ENCODE measurements at places on chromosomes 12 and 14.
A peak's percentile ranks its signal among the peaks of the same experiment; 100 is the strongest.

GRCh38 chr12:22355011-22355580, 20.6 kb upstream of the ST8SIA1 start:
- no peak for DNase-seq

DNA sequence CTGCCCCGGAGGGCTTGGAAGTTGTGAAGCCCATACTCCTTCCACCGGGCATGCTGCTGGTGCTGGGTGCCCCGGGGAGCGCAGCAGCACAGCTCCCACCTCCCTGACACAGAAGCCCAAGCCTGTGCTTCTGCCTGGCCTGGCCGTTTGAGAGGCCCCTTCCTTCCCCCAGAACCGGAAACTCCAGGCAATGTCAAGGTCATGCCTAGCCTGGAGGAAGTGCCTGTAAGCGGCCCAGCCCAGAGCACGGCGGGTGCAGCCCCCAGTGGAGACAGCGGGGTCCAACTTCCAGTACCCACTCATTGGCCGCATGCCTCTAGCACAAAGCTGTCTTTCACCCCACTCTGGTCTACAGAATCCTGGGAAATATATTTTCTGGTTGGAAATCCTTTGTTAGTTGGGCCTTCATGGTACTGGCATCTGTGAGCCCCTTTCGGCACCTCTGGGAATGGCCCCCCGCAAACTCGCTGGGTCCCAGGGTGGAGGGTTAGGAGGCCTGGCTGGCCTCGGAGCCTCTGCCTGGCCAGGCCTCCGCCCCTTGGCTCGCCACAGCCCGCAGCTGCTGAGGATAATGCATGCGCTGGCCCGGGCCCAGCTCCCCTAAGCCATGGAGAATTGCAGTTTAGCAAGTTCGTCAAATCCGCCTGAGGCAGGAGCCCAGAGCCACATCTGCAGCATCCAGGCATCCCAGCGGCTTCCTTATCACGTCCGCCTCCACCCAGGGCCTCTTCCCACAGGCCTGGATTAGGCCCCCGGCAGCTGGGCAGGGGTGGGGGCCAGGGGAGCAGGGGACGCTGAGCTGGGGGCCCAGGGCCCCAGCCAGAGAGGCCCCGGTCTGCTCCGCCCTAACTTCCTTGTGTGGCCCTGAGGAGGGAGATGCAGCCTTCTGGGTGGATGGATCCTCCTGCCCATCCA, 48.9 kb upstream of the DLK1 start:
- peak; percentile 65 for DNase-seq

GRCh38 chr14:31078766-31079165, 52.6 kb upstream of the STRN3 start:
- no peak for DNase-seq

DNA sequence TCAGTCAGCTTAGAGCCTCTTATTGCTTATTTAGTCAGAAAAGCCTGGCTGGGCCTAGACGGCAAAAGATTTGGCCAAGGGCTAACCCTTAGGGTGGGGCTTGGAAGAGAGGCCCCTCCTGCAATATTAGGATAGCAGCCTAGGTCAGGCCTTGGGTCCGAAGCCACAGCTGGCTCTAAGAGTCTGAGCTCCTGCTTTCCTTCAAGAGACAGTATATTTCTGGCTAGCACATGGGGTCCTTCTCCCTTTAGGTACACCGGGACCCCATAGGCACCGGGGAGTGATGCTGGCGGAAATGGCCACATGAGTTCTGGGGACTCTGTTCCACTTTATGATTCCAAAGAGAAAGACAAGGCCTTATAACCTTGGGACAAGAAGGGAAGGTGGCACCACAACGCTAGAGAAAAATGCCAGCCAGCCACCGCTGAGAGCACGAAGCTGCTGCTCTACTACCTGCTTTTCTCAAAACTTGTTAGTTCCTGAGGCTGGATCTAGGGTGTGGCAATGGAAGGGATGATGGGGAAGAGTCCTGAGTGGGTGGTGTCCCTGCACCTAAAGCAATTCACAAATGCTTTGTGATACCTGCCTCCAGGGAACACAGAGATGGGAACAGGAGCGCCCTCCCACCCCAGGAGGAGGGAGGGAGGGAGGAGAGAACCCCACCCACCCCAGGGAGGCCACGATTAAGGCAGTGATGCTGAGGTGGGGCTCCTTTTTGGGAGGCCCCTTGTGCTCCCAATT, 3.1 kb upstream of the AVIL start:
- DNase-seq, result no peak

DNA sequence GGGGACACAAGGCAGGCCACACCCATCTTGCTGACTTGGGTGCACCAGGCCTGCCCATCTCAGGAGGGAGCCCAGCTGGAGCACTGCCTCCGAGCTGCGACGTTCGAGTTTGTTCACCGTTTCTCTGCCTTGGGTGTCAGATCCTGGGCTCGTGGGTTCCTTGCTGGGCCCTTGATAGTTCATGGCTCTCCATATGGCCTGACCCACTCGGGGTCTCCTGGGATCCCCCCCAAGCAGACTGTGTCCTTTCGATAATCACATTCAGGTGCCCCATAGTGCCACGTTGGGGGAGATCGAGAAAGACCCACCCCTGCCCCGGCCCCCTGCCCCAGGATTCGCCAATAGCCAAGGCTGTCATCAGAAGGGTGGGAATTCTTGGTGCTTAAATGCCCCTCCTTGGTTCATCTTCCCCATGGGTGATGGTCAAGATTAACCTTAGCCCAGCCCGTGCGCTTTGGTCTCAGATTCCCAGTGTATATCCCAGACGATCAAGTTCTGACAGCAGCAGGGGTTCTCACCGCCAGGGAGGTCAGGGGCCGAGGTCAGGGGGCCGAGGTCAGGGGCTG, 7.4 kb downstream of the RFLNA start:
- DNase-seq, result no peak

- DNase-seq, result no peak
Observed at GRCh38 chr12:114733919-114734318, 49.9 kb upstream of the TBX3 start.

DNA sequence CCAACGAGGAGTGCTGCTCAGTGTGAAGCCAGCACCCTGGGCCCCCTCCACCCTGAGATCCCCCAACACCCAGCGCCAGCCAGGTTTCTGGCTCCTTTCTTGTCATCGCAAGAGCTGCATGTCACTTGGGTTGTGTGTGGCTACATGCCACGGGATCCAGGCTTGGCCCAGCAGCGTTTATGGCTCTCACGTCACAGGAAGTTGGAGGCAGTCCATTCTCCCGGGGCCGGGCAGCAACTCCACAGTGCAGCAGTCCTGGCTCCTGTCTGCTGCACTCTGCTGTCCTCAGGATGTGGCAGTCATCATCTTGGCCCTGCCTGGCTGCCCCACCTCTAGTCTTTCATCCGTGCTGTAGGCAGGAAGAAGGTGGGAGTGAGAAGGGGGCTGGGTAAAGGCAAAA, 78.3 kb downstream of the AACS start:
- no peak for DNase-seq

GRCh38 chr12:14843425-14843887, at the start of gene ART4:
ART4 (minus strand) TSS chr12:14843526; CDS start chr12:14843113, 413 bp downstream.
- no peak for DNase-seq

GRCh38 chr14:53701108-53701875, 255.3 kb downstream of the BMP4 start:
- DNase-seq, result no peak

DNA sequence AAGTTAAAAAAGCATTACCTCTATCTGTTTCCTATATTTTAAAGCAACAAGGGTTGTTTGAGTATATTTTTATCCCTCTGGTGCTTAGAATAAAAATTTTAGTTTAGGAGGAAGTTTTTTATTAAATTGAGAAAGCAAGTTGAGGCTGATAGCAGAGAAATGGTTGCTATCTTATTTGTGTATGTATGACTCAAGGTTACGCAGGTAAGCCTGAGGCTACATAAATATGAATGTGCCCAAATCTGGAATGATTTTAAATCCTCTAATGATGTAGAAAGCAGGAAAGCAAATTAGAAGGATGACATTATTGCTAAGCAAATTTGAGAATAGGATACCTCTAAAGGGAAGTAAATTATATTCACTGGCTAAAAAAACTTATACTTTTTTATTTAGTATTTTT, 109.8 kb downstream of the ACSS3 start:
- no peak for DNase-seq

DNA sequence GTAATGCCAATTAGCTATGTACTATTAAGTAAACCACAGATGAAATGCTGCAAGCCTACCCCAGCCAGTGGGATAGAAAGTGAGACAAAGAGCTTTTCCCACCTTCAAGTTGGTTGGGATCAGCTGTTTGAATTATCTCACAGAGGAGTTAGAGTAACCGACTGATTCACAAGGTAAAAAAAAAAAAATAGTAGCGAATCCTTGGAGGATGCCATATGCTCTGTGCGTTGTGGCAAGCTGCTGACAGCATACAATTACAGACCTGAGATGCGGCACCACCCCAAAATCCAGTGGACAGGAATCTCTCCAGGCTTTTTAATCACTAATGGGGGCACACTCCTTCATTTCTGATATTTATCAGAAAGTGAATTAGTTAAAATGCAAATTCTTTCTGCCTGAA, 157.0 kb upstream of the RMST start:
- no peak for DNase-seq

GRCh38 chr12:124045671-124046455, 72.8 kb downstream of the ZNF664 start:
- DNase-seq, result no peak

DNA sequence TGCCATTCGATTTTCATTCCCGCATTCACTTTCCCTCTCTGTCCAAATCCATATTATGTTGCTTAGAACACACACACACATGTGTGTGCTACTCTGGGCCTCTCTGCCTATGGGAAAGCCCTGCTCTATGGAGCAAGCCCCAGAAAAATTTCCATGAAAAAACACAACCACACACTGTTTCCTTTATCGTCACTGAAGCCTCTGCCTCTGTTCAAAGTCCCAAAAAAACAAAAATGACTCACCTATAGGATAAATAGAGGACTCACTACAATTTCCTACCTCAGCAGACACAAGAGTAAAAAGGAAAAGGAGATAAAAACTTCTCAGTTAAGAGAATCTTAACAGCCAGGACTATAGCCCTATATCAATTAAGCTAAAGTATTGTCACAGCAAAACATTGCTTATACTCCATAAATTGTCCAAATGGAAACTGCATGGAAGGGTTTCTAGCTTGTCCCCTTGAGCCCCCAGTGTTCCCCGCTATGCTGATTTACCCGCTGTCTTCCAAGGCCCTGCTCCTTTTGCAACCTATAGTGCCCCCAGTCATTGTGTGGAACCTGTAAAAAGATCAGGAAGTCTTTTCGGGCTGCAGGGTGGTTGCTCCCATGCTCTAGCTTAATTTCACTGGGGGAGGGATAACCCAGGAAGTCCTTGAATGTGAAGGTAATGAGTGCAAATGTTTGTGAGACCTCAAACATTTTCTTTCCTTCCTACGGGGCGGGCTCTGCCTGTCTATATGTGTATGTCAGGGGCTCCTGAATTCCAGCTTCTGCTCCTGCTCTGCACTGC, 11.1 kb upstream of the PIP4K2C start:
- DNase-seq, result no peak

DNA sequence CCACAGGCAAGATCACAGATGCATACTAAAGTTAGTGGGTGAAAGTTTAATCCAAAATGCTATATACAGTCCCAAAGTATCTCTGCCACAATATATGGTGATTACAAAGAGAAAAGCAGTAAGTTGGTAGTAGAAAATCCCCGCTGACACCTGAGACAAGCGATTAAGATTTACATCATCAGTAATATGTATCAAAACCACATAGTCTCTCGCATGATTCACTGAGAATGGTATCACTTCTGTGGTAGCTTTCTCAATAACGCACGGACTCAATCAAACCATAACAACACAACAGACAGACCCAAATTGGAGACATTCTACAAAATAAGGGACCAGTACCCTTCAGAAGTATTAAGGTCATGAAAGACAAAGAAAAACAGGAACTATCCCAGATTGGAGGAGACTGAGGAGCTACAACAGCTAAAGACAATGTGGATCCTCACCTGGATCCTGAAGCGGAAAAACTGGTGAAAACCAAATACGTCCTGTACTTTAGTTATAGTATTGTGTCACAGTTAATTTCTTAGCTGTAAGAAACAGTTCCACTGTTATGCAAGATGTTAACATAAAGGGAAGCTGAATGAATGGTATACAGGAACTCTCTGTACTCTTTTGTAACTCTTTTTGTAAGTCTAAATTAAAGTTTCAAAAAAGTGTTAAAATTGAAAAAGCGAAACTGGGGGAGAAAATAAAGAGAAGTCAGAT, 51.0 kb downstream of the SPTLC2 start:
- no peak for DNase-seq

DNA sequence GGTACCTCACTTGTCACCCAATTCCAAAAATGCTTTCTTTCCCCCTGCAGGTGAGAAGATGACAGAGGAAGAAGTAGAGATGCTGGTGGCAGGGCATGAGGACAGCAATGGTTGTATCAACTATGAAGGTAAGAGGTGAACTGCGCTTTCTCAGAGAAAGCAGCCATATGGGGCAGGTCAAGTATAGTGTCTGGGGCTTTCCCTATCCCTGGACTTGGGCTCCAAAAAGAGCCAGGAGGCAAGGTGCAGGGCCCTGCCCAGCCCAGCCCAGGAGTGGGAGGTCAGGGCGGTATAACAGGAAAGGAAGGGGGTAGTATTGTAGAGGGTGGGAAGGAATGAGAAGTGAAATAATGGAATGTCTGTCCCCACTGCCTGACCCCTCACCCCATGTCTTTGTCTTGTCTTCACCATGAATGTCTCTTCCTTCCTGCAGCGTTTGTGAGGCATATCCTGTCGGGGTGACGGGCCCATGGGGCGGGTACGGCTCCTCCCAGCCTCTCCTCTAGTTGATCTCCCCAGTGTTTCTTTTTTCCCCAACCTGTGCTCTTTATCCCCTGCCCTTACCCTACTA, 2.1 kb downstream of the MYL6 start:
- no peak for DNase-seq

DNA sequence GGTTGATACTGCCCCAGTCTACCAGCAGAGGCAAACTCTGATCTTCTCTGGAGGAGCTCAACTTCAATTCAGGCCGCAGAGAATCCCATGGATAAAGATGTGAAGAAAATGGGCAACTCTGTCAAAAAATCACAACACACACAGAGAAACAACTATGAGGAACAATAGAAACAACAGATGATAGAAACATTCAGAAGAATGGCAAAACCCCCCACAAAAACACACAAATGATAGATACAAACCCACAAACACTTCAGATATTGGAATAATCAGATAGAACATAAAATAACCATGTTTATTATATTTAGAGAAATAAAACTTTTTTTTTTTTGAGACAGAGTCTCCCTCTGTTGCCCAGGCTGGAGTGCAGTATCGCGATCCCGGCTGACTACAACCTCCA, 20.0 kb upstream of the HVCN1 start:
- no peak for DNase-seq

Data from D341Med (cell line).